DMS 273 treated with DMSO at 0.1 percent for 48 hours (cell line): ENCODE measurements at places on chromosomes 1 and 21.

GRCh38 chr1:67372136-67372535, 58.1 kb downstream of the SERBP1 start:
- DNase-seq = no peak

DNA sequence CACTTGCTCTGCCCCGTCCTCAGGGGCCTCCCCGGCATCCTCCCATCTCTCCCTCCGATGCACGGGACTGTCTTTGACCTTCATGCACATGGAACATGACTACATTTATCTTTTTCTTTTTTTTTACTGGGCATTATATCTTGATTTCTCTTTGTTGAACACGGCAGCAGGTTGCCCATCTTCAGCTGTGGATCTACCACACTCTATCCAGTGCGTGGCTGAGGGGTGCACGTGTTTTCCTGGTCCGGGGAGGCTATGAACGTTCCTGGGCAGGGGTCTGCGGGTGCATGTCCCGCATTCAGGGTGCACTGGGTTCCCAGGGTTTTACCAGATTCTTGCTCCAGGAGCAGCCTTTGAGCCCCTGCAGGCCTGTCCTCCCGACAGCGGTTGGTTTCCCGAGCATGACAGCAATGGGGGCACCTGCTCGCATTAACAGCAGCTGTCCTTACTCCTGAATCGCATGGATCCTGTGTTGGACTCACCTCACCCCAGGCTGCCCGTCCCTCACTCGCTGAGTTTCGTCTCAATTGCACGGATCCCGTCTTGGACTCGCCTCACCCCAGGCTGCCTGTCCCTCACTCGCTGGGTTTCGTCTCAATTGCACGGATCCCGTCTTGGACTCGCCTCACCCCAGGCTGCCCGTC, 7.4 kb downstream of the POFUT2 start:
- DNase-seq = no peak

GRCh38 chr1:6010554-6010953, 18.3 kb upstream of the NPHP4 start:
- DNase-seq = no peak

DNA sequence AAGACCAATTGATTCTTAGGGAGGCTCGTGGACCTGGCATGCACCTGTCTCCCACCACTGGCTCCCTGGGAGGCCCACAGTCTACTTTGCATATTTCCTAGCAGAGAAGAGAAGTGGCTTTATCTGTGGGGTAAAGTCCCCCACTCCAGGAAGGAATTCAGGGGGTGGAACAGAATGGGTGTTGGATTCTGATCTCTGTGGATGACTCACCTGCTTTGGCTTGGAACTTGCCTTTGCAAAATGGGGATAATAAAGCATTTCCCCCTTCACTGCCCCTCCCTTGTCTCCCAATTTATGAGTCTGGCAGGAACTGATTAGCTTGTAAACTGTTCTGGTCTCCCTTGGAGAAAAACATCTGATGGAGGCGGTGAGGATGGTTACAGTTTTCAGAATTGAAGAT, 21.2 kb upstream of the OTUD3 start:
- DNase-seq = no peak

DNA sequence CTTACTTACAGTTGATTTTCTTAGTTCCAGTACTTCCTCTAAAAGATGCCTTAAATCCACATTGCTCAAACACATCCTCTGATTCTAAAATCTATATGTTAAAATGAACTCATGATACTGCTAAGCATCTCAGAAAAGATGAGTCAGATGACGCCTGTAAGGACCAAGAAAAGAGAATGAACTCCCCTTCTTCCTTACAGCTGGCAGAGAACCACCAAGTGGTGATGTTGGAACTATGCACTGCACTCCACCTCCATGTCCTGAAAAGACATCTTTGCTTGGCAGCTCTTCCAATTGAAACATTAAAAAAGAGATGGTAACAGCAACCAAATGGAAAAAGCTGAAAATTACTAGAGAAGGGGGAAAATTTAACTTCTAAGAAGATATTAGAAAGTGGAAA, 648.8 kb downstream of the PTPRC start:
- DNase-seq = no peak

DNA sequence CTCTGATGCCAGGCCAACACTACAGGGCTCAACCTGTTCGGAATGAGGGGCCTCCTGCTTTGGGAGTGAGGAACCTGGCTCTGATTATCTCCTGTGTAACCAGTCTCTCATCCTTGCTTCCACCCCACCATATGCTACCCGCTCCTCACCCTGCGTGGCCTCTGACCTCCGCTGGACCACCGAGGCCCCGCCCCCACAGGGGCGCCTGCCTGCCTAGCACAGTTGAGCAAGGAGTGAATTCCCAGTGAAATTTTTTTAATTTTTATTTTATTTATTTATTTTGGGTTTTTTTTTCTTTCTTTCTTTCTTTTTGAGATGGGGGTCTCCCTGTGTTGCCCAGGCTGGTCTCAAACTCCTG, 1.9 kb upstream of the GNB1 start:
- no peak for DNase-seq
